ENCODE measurements at places on chromosomes 3 and 15.

DNA sequence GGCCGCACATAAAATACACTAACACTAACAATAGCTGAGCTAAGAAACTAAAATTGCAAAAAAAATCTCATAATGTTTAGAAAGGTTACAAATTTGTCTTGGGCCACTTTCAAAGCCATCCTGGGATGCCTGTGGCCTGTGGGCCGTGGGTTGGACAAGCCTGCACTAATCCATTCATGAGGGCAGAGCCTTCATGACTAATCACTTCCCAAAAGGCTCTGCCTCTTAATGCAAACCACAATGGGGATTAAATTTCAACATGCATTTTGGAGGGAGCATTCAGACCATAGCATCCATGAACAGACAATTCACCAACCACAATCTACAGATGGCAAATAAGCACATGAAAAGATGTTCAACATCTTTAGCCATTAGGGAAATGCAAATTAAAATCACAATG lies 128.2 kb downstream of the SUCLG2 start:
- DNase-seq = no peak

- DNase-seq = no peak
These were observed 155.5 kb downstream of the GOLIM4 start for GRCh38 chr3:167940241-167940640.

DNA sequence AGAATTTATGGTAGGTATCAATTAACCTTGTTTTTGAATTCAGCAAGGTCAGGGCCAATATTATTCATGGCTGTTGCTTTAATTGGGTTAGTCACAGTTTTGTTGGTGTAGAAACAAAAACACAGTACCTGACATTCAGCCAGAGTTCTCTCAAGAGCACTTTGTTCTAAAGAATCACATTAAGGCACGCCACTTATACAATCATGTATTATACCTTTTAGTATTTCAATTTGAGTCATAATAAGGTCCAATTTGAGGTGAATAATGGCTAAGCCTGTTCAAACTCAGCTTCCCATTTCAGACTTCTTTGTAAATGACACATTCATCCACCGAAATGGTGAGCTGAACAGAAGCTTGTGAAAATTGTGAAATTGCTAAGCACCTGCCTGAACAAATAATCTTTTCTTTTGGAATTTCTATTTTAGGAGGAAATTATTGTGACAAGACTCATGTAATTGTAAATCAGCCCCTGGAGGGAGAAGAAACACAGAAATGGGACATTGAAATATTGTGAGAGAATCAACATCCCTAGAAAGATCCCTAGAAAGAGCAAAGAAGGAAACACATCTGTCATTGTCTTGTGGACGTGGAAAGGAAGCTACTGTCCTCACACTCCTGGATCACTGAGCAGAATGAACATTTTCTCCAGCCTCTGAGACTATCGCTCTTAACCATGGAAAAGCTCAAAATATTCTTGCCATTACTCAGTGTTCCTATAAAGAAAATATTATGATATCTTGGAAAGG lies 29.3 kb downstream of the RIOX2 start:
- DNase-seq = no peak

DNA sequence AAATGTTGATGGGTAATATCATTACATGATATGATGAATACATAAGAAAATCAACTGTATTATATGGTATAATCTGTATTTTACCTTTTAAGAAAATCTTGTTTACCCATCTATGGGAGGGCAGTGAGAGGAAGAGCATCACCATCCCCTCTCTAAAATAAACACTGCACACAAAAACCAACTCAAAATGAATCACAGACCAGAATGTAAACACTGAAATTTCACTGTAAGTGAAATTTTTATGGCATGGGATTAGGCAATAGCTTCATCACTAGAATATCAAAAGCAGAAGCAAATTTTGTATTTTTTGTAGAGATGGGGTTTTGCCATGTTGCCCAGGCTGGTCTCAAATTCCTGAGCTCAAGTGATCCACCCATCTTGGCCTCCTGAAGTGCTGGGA lies 26.2 kb downstream of the IFT80 start:
- DNase-seq = no peak

- no peak for DNase-seq
These were observed 38.3 kb downstream of the CX3CR1 start for GRCh38 chr3:39241561-39241960.

DNA sequence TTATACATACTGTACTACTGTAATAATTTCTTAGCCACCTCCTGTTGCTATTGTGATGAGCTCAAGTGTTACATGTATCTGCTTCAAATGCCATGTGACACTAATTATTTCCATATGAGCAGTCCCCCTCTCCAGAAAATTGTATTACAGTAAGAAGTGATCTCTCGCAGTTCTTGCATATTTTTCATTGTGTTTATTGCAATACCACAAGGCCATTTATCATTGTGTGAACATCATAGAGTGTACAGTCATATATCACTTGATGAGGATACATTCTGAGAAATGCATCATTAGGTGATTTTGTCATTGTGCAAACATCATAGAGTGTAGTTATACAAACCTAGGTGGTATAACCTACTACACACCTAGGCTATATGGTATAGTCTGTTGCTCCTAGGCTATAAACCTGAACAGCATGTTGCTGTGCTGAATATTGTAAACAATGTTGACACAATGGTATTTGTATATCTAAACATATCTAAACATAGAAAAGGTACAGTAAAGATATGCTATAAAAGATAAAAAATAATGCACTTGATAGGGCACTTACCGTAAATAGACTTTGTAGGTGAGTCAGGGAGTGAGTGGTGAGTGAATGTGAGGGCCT lies 189.6 kb upstream of the MLF1 start:
- no peak for DNase-seq

GRCh38 chr3:14389716-14390115 lies 12.7 kb upstream of the SLC6A6 start:
- no peak for DNase-seq

GRCh38 chr3:192645437-192645836 lies 81.9 kb downstream of the FGF12 start:
- no peak for DNase-seq

DNA sequence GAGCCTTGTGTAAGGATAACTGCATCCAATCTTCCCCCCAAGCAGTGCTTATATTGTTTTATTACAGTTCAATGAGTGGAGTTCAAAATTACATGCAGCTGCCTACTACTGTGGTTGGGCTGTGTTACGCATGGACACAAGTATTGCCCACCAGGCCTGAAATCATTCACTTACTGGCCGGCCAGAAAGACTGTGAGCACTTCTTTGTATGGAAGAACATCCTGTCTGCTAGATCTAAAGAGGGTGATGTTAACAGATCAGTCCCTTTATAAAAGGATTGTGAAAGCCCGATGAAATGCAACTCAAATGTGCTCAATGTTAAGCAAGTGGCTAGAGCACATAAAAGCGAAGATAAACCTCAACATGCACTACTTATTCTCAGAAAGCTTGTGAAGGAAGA lies 132.5 kb downstream of the FOXP1 start:
- DNase-seq = no peak

- peak; percentile 28 for DNase-seq
These were observed 29.7 kb downstream of the PLXND1 start for GRCh38 chr3:129576514-129577352.

DNA sequence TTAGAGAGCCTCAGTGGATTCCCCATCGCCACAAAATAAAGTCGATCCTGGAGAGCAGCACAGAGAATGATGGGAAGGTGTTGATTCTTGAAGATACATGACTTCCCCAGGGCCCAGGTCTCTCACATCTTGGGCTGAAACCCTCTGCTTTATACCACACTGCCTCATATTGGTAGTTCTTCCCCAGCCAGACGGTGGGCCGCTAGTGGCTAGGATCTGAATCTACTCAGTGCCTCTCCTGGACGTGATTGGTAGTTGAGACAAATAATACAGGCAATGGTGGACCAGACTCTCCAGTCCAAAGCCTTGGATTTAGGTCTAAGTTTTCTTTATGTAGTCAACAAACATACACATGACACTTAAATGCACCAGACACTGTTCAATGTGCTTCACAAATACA lies 49.7 kb downstream of the RAB11A start:
- no peak for DNase-seq
